ENCODE measurements at places on chromosomes 1 and 21.

DNA sequence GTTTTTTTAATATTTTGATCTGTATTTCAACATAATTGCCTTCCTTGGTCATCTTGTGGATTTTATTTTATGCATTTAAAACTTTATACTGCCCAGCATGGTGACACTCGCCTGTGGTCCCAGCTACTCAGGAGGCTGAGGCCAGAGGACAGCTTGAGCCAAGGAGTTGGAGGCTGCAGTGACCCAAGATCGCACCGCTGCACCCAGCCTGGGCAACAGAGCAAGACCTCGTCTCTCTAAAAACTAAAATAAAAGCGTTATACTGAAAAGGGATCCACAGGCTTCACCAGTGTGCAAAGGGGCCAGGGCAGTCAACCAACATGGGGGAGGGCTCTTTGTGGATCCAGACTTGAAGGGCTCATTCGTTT is 1.4 kb downstream of the NID1 start:
- DNase-seq, result no peak

GRCh38 chr1:216641669-216642460 is 81.4 kb downstream of the ESRRG start:
- DNase-seq, result no peak

- no peak for DNase-seq
Observed at GRCh38 chr1:23246274-23246673, 29.0 kb upstream of the HTR1D start.

DNA sequence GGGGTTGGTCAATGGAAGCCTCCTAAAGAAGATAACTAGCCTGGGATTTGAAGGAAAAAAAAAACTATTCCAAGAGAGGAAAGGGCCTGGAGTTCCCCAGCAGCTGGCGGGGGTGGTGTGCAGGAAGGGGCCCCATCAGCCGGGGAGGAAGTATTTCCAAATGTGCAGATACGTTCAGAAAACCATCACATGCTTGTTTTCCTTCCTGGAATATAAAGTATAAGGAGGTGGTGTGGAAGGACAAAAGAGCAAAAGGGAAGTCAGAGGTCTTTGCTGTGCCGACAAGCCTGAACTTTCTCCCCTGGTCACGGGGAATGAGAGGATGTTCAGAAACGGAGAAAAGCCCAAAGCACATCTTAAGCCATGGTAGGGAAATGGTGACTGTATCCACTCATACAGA is 72.0 kb upstream of the BACE2 start:
- DNase-seq, result no peak

GRCh38 chr1:6027591-6027990 is 18.1 kb upstream of the KCNAB2 start:
- peak; percentile 12 for DNase-seq

- no peak for DNase-seq
Observed at GRCh38 chr1:101004061-101004460, 21.5 kb downstream of the DPH5 start.

DNA sequence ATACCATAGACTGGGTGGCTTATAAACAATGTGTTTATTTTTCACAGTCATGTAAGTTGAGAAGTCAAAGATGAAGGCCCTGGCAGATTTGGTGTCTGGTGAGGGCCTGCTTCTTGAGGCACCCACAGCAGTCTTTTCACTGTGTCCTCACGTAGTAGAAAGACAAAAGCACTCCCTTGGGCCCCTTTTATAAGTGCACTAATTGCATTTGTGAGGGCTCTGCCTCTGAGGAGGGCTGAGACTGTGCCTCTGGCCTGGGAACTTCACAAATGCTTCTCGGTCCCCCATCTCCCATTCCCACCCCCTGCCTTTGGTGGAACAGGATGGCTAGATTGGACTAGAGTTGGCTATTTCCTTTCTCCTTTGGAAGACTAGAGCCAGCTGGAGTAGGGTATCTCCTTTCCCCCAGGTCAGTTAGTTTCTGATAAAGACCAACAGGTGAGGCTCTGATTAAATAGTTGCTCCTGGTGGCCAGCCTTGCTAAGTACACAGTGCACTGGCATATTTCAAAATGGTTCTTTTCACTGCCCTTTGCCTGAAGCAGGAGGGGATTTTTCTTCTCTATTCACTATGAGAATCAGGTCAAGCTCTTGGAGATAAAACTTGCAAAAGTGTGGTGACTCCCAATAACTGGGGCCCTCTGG is 82.9 kb downstream of the PLPPR4 start:
- DNase-seq, result no peak

GRCh38 chr1:194026422-194026821 is 840.0 kb upstream of the B3GALT2 start:
- no peak for DNase-seq

- DNase-seq, result no peak
Observed at GRCh38 chr21:31352836-31353235, 8.8 kb upstream of the TIAM1 start.

DNA sequence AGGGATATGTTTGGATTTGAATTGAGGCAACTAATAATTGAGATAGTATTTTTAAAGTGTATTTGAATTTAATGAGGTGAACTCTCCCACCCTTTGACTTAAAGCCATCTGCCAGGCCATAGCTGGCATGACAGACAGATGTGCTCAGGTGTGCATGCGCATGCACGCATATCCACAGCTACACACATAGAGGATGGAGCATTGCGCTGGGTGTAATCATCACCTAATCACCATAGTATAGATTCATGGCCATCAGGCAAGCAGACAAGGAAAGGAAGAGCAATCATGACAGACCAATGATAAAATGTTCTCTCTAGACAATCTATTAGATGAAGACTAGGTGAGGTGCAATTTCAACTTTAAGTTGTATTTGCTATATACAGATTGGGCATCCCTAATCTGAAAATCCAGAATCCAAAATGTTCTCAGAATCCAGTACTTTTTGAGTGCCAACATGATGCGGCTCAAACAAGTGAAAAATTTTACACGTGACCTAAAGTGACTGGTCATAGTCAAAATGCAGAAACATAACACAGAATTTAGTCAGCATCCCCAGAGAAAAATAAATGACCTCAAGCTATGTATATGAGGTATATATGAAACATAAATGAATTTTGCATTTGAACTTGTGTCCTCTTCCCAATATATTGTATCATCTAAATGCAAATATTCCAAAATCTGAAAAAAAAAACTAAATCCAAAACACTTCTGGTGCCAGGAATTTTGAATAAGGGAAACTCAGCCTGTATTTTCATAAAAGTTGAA is 70.1 kb downstream of the PTPRC start:
- no peak for DNase-seq

- no peak for DNase-seq
Observed at GRCh38 chr21:37207441-37208009, 59.6 kb downstream of the VPS26C start.

DNA sequence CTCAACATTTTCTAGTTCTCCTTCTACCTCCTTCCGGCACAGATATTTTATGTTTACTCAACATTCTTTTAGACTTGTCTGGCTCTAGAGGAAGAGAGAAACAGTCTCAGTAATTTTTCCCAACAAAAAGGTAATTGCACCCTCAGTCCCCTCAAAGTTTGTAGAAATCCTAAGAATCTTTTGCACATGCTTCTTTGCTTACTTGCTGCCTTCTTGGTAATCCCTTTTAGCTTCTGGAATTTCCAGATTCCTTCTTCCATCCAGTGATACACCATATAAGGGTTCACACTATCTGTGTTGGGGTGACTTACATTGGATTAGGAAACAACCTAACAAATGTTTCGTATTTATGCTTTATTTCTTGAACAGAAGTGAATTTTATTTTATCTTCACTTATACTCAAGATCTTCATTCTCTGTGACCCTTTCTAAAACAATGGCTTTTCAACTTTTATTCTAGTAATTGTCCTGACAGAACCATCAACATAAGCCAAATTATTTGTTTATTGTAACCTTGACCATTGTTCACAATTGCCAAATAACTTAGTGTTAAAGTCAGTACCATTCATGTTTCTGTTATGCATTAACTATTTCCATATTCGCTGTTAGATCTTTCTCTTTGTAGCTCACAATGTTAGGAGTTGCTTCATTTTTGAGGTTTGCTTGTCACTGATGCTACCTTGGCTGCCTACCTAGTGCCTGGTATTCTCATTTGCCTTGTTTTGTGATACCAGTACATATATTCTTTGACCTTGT is 238.1 kb downstream of the HMCN1 start:
- no peak for DNase-seq

- DNase-seq, result no peak
Observed at GRCh38 chr1:225655509-225656258, 2.8 kb upstream of the ENAH start.

GRCh38 chr1:217272385-217272784 is 358.5 kb downstream of the GPATCH2 start:
- DNase-seq, result no peak

GRCh38 chr1:112465122-112465521 is 43.6 kb upstream of the WNT2B start:
- DNase-seq, result no peak

DNA sequence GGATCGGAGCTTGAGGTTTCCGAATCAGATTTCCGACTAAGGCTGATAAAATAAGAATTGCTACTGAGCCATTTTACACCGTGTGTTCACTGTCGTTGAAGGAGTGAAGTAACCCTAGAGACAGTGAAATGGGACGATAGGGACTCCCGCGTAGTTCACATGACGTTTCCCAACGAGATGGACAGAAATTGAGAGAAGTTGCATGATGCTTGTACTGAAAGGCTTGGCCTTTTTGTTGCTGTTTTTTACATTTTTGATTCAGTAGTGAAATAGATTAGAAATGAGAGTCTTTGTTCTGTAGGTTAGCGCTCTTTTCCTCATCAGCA is 1.2 kb downstream of the KHDRBS1 start:
- DNase-seq, result no peak

GRCh38 chr1:224751624-224752311 is 135.7 kb downstream of the CNIH3 start:
- no peak for DNase-seq

DNA sequence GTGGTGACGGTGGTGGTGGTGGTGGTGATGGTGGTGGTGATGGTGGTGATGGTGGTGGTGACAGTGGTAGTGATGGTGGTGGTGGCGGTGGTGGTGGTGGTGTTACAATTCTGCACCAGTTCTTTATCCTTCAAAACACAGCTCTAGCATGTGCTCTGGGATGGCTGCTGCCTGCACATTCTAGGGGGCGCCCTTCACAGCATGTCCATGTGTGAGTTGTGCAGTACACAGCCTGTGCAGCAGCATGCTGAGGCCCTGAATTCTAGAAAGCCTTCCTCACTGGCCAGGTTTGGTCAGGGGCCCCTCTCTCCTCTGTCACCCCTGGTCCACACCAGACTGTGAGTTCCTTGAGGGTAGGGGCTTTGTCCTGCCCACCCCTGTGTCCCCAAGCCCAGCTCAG is 67.7 kb downstream of the MATN1 start:
- DNase-seq, result no peak

DNA sequence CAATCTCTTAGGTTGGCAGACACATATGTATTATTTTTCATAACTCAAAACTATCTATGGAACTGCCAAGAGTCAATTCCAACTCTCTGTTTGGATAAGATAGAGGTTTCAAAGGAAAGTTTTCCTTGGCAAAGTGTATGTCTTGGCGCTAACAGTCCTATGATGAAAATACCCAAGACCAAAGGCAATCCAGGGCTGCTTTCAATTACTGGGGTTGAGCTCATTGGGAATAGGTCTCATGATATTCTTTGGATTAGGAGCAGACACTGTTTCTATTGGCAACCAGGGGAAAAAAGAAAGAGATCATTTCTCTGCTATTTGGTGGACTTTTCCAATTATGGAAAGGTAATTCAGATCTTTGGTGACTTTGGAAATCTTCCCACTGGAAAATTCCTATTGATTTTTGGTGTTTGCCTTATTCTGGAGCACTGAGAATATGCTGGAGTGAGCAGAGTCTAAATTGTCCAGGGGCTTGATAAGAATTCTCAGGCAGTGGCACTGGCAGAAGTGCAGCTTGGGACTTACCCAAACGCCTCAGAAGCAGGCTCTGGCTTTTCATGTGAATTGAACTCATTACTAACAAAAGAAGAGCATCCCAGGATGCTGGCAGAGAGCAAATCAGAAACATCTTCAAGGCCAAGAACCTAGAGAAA is 20.4 kb upstream of the PLXNA2 start:
- DNase-seq, result no peak

- no peak for DNase-seq
Observed at GRCh38 chr1:216521477-216521876, 98.2 kb upstream of the USH2A start.

GRCh38 chr1:74641876-74642275 is 31.7 kb downstream of the ERICH3 start:
- no peak for DNase-seq

GRCh38 chr1:111227851-111228747 is 586 bp downstream of the CHI3L2 start:
- DNase-seq, result no peak

- DNase-seq, result peak; percentile 83
Observed at GRCh38 chr1:63615768-63616420, 22.7 kb downstream of the PGM1 start.

GRCh38 chr1:117698398-117699160 is 92.7 kb downstream of the TENT5C start:
- DNase-seq, result no peak

DNA sequence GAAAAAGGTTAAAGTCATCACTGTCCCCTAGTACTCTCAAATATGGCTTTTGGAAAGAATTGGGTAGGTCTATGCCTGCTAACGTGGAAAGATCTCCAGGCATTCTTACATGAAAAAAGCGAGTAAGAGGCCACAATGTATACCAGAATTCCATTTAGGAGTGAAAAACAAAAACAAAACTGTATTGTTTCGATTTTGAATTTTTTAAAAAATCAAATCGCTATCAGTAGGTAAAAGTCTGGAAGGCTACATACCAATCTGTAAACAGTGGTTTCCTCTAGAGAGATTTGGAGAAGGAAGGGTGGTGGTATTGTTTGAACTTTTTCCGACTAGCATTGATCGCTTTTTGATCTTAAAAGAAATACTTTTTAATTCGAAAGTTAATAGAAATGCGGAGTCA is 55.9 kb downstream of the RRAGC start:
- DNase-seq, result no peak

DNA sequence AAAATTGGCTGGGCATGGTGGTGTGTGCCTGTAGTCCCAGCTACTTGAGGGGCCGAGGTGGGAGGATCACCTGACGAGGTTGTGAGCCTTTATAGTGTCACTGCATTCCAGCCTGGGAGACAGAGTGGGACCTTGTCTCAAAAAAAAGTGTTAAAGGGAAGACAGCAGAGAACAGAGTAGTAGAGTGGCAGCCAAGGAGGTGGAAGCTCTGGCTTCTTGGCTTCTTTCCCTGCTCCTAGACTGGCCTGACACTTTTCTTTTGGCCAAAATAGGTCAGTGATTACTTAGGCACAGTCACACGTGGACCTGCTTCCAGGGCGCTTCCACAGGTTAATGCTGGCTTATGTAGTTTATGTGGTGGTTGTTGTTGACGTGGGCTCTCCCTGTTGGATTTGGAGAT is 3.2 kb downstream of the DIP2A start:
- no peak for DNase-seq

- DNase-seq, result no peak
Observed at GRCh38 chr1:80036690-80037432, 1030.3 kb upstream of the ADGRL4 start.

- DNase-seq, result no peak
Observed at GRCh38 chr1:62691062-62691844, 3.1 kb upstream of the DOCK7 start.

GRCh38 chr1:40141878-40142535 is 19.2 kb upstream of the RLF start:
- no peak for DNase-seq

Data from CD4-positive, alpha-beta T cell treated with Interleukin-1 beta for 1 hour (primary cell).